ENCODE measurements at places on chromosomes 12 and 14. TPM values are rescaled to one million over a fixed set of nuclear protein-coding genes. Genes with fewer than 3 reads are reported as not detected.

The IFNG-AS1 gene
- total RNA-seq = not detected

GRCh38 chr12:32273712-32274111, 125.6 kb upstream of the FGD4 start:
- peaks cover 10% of the 10 kb centered on the region for H3K4me1 ChIP-seq
- H3K4me3 ChIP-seq = no peak overlapping the region
- no peaks in the 10 kb centered on the region for H3K36me3 ChIP-seq
- no peak for DNase-seq

- H3K36me3 ChIP-seq = no peaks in the 10 kb centered on the region
- H3K27ac ChIP-seq = no peak overlapping the region
- no peaks in the 10 kb centered on the region for H3K27me3 ChIP-seq
- H3K4me1 ChIP-seq = peaks cover 9% of the 10 kb centered on the region
- no peak for DNase-seq
- no peak overlapping the region for H3K4me3 ChIP-seq
Observed at GRCh38 chr12:79848339-79848738, 86.6 kb downstream of the PPP1R12A start.

The CLEC2D gene
- 34.8 TPM for total RNA-seq

- no peaks in the 10 kb centered on the region for H3K27me3 ChIP-seq
- no peak for DNase-seq
- no peaks in the 10 kb centered on the region for H3K4me1 ChIP-seq
- H3K36me3 ChIP-seq = no peaks in the 10 kb centered on the region
- H3K27ac ChIP-seq = no peak overlapping the region
- no peak overlapping the region for H3K4me3 ChIP-seq
Observed at GRCh38 chr12:47553266-47553665, 152.6 kb downstream of the RPAP3 start.

GRCh38 chr14:104912053-104912452, 12.6 kb upstream of the PLD4 start:
- no peaks in the 10 kb centered on the region for H3K4me1 ChIP-seq
- no peaks in the 10 kb centered on the region for H3K36me3 ChIP-seq
- no peaks in the 10 kb centered on the region for H3K27me3 ChIP-seq

- no peaks in the 10 kb centered on the region for H3K27me3 ChIP-seq
- no peaks in the 10 kb centered on the region for H3K4me1 ChIP-seq
- no peak overlapping the region for H3K27ac ChIP-seq
- no peaks in the 10 kb centered on the region for H3K36me3 ChIP-seq
Observed at GRCh38 chr14:71947947-71948500, 15.8 kb downstream of the RGS6 start.

The CACNA1C gene
- total RNA-seq = 11.8 TPM
